Stomach (tissue), 19 donors: ENCODE measurements at places on chromosomes 7 and 10. TPM values are rescaled to one million over a fixed set of nuclear protein-coding genes. Genes with fewer than 3 reads are reported as not detected.

TYW1B gene
- 5.5 TPM for total RNA-seq

DNA sequence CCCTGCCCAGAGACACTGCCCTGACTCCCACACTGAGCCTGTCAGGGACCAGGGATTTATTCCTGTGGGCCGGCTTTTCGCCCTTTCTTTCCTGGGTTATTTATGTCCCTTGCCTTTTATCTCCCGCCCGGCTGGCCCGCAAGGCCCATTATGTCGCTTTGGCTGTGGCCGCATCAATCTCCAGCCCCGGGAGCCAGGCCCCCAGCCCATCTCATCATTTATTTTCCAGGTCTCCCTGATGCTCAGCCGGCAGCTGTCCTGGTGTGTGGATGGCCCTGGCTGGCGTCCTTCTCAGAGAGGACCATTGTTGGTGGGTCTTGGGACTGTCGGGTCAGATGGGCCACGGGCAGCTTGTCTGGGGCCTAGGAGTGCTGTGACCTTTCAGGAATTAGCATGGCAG lies 82.3 kb downstream of the FAM241B start:
- no peak for DNase-seq
- H3K4me3 ChIP-seq, result no peak overlapping the region
- H3K36me3 ChIP-seq, result no peaks in the 10 kb centered on the region
- H3K27ac ChIP-seq, result no peak overlapping the region
- no peaks in the 10 kb centered on the region for H3K27me3 ChIP-seq

DNA sequence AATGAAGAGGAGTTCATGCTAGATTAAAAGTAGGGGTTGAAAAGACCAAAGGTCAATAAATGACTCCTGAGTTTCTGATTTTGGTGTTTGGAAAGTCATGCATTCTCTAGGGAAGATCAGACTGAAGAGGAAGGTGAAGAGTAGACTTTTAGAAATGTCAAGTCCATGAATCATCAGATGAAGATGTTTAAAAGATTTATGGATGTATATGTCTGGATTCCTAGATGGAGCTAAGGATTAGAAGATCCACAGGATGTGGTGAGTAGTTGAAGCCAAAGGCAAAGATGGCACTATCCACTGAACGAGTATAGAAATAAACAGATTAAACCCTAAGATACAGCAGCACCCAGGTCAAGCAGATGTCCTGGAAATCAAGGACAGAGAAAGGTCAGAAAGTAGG lies 298.5 kb downstream of the GPAM start:
- H3K4me1 ChIP-seq, result no peaks in the 10 kb centered on the region
- no peak overlapping the region for H3K4me3 ChIP-seq
- H3K27me3 ChIP-seq, result no peaks in the 10 kb centered on the region
- DNase-seq, result no peak

DNA sequence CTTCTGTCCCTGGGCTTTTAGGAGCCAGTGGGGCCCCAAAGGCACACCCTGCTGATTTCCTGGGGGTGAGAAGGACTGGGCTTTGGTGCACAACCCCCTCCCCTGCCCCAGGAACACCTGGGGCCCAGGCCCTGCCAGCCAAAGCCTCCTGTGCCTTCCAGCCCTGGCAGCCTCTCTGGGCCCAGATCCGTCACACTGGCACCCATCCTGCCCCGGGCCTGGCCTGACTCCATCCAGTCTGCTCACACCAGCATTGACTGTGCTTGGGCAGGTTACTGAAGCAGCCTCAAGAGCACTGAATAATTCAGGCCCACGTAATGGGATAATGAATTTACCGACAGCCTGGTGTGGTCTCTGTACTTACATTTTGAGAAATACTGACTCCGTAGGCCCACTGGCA lies 12.0 kb upstream of the COMTD1 start:
- H3K27ac ChIP-seq, result no peak overlapping the region
- H3K36me3 ChIP-seq, result no peaks in the 10 kb centered on the region
- H3K27me3 ChIP-seq, result no peaks in the 10 kb centered on the region
- H3K4me1 ChIP-seq, result peaks cover 21% of the 10 kb centered on the region
- H3K4me3 ChIP-seq, result no peak overlapping the region

- H3K27me3 ChIP-seq, result no peaks in the 10 kb centered on the region
- no peaks in the 10 kb centered on the region for H3K36me3 ChIP-seq
- no peak for DNase-seq
- H3K4me3 ChIP-seq, result no peak overlapping the region
- peak overlapping the region; percentile 18 for H3K27ac ChIP-seq
Observed at GRCh38 chr10:3265088-3265487, 92.5 kb upstream of the PITRM1 start.

HHEX gene
- 1.4 TPM for total RNA-seq

SPDYE2 gene
- not detected for total RNA-seq

- no peak overlapping the region for H3K4me3 ChIP-seq
- H3K27ac ChIP-seq, result no peak overlapping the region
- no peaks in the 10 kb centered on the region for H3K4me1 ChIP-seq
- no peaks in the 10 kb centered on the region for H3K36me3 ChIP-seq
Observed at GRCh38 chr7:2967253-2967652, 76.4 kb downstream of the CARD11 start.

- H3K27me3 ChIP-seq, result no peaks in the 10 kb centered on the region
- H3K36me3 ChIP-seq, result no peaks in the 10 kb centered on the region
- no peak overlapping the region for H3K4me3 ChIP-seq
- DNase-seq, result no peak
- H3K4me1 ChIP-seq, result peaks cover 13% of the 10 kb centered on the region
- no peak overlapping the region for H3K27ac ChIP-seq
Observed at GRCh38 chr10:19936289-19936688, 120.1 kb downstream of the PLXDC2 start.

PTER gene
- 33.8 TPM for total RNA-seq

SEC23IP gene
- 76.9 TPM for total RNA-seq

- H3K36me3 ChIP-seq, result no peaks in the 10 kb centered on the region
- H3K27ac ChIP-seq, result no peak overlapping the region
- DNase-seq, result no peak
- H3K27me3 ChIP-seq, result no peaks in the 10 kb centered on the region
- H3K4me1 ChIP-seq, result peaks cover 38% of the 10 kb centered on the region
- H3K4me3 ChIP-seq, result no peak overlapping the region
Observed at GRCh38 chr7:43669286-43670081, 59.8 kb downstream of the COA1 start.

GRCh38 chr7:134819401-134819800 lies 40.0 kb downstream of the CALD1 start:
- peak overlapping the region; percentile 79 for H3K27ac ChIP-seq
- DNase-seq, result no peak
- H3K4me1 ChIP-seq, result peaks cover 26% of the 10 kb centered on the region
- no peaks in the 10 kb centered on the region for H3K36me3 ChIP-seq
- H3K4me3 ChIP-seq, result no peak overlapping the region

CYP26C1 gene
- total RNA-seq, result not detected

DNA sequence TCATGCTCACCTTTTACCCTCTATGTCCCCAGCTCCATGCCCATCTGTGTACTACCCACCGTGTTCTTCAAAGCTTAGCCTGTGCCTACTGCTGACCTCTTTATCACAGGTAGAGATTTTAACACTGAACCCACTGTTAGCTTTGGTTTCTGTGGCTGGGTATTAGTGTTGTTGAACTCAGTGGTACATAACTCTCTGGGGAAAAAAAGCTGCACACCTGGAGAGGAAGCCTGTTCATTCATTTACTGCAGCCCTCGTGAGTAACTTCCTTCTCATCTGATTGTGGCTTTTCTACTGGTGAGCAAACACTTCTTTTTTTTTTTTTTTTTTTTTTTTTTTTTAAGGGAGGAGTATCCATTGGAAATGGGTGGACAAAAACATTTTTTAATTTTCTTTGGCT lies 326.3 kb downstream of the CCSER2 start:
- H3K27me3 ChIP-seq, result peaks cover 9% of the 10 kb centered on the region
- no peak overlapping the region for H3K4me3 ChIP-seq
- H3K27ac ChIP-seq, result no peak overlapping the region
- DNase-seq, result no peak
- H3K36me3 ChIP-seq, result no peaks in the 10 kb centered on the region

GRCh38 chr7:32536585-32536984 lies 41.3 kb downstream of the AVL9 start:
- H3K36me3 ChIP-seq, result peaks cover 6% of the 10 kb centered on the region
- no peak overlapping the region for H3K4me3 ChIP-seq

GRCh38 chr7:134315679-134316538 lies 821 bp downstream of the SLC35B4 start:
- H3K4me3 ChIP-seq, result peak overlapping the region; percentile 79
- peak overlapping the region; percentile 89 for H3K27ac ChIP-seq
- H3K36me3 ChIP-seq, result no peaks in the 10 kb centered on the region

DNA sequence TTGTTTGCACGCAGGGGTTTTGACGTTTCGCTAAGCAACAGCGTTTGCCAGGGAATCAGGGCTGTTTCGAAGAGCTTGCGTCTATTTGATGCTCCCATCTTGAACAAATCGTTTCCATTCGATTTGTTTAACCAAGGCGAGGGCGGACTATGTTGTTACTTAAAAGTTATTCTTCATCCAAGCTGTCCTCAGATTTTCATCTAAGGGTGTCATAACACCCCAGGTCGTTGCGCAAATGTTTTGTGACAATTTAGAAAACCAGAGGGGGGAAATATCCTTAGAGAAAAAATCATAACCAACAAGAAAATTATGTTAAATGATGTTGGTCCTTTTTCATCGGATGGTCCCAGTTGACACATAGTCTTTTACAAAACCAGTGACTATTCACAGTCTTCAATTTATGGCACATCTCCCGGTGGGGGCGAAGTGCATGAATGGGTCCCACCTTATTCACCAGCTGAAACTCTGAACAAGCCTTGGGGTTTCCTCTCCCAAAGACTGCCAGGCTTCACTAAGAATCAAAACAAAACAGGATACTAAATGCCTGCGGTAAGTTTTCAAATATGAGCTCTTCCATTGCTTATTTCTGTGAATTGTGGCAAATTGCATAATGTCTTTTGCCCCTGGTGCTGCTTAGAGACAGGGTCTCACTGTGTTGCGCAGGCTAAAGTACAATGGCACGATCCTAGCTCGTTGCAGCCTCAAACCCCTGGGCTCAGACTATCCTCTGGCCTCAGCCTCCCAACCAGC lies 109.9 kb downstream of the REEP3 start:
- H3K36me3 ChIP-seq, result no peaks in the 10 kb centered on the region
- peaks cover 30% of the 10 kb centered on the region for H3K4me1 ChIP-seq
- peak overlapping the region; percentile 67 for H3K4me3 ChIP-seq
- DNase-seq, result no peak
- no peaks in the 10 kb centered on the region for H3K27me3 ChIP-seq

DNAJC12 gene
- 12.5 TPM for total RNA-seq

GRCh38 chr10:4129866-4130477 lies 345.0 kb upstream of the KLF6 start:
- H3K27ac ChIP-seq, result peak overlapping the region; percentile 73
- no peaks in the 10 kb centered on the region for H3K27me3 ChIP-seq
- no peak overlapping the region for H3K4me3 ChIP-seq

GRCh38 chr7:22280031-22280430 lies 76.9 kb downstream of the RAPGEF5 start:
- no peaks in the 10 kb centered on the region for H3K4me1 ChIP-seq
- H3K27ac ChIP-seq, result no peak overlapping the region
- no peaks in the 10 kb centered on the region for H3K36me3 ChIP-seq
- H3K4me3 ChIP-seq, result no peak overlapping the region

SH2D4B gene
- 0.18 TPM for total RNA-seq

- H3K36me3 ChIP-seq, result no peaks in the 10 kb centered on the region
- no peak overlapping the region for H3K27ac ChIP-seq
- H3K4me3 ChIP-seq, result no peak overlapping the region
- H3K4me1 ChIP-seq, result no peaks in the 10 kb centered on the region
Observed at GRCh38 chr7:51209426-51209825, 107.2 kb downstream of the COBL start.

DNA sequence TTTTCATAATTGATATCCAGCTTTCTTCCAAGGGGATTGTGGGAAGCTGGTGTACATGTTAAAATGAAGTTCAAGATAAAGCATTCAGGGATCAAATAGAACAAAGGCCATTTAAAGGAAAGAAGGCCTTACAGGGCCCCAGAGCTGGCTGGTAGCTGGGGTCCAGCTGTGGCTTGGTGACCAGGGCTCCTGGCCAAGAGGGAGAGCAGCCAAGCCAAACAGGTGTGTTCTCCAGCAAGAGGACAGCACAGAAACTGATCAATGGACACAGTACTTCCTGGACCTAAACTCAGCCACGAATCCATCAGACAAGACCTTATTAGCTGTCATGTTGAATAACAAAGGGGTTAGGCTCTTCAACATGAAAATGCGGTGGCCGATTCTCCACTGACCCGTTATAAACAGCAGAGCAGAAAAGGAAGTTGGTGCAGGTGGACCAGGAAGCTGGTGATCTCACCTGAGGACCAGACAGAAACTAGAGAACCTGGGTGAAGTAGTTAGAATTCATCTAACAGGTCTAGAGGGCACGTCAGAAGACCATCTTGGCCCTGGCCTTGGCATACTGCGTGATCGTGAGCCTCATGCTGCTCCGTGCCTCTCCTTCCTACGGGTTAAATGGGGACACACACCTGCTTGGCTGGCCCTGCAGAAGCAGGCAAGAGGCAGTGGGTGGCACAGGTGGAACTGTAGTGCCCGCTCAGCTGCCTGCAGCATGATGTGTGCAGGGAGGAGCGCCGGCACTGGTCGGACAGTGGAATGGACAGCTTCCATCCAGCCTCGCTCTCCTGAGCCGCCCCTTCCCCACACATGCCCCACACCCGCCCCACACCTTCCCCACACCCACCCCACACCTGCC lies 53.8 kb downstream of the PARP12 start:
- H3K27me3 ChIP-seq, result no peaks in the 10 kb centered on the region
- H3K27ac ChIP-seq, result peak overlapping the region; percentile 35
- no peaks in the 10 kb centered on the region for H3K4me1 ChIP-seq
- DNase-seq, result peak; percentile 83

TMEM213 gene
- not detected for total RNA-seq

TRIL gene
- total RNA-seq, result 1.3 TPM

ACTL6B gene
- total RNA-seq, result not detected

GRCh38 chr7:101125989-101126650 lies 784 bp upstream of the SERPINE1 start:
- no peak overlapping the region for H3K4me3 ChIP-seq
- no peaks in the 10 kb centered on the region for H3K27me3 ChIP-seq
- peaks cover 30% of the 10 kb centered on the region for H3K4me1 ChIP-seq
- peak overlapping the region; percentile 70 for H3K27ac ChIP-seq

DNA sequence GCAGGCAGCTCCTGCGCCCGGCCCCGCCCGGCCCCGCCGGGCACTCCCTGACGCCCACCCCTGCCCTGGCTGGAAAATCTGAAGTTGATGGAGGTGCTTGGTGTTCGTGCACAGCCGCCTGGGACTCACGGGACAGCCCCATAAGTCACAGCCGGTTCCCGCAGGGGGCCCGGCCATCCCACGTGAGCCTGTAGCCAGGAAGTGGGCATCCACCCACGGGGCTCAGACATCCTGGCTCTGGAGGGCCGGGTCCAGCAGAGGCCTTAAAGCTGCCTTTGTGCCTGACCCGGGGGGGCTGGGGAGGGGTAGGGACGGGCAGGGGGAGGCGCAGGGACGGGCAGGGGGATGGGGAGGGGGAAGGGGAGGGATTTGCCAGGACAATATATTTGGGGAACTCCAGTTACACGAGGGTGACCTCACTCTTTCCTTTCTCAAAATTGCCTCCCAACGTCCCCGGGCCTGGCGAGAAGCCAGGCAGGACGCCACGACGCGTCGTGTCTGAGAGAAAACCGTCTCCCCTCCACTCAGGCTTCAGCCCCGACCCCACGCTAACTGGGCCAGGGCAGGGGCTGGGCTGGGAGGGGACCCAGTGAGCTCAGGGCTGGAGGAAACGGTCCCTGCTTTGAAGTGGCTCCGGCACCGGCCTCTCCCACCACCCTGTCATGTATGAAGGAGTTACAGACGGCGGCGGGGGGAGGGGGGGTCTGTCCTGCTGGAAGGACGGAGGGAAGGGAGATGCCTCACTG lies 82.1 kb upstream of the PDGFA start:
- peaks cover 10% of the 10 kb centered on the region for H3K4me1 ChIP-seq
- DNase-seq, result peak; percentile 74
- H3K27ac ChIP-seq, result peak overlapping the region; percentile 83
- no peaks in the 10 kb centered on the region for H3K27me3 ChIP-seq
- no peak overlapping the region for H3K4me3 ChIP-seq
- peaks cover 21% of the 10 kb centered on the region for H3K36me3 ChIP-seq
